NCI-H226 (cell line): ENCODE measurements at places on chromosomes 7 and 10.

- no peak for DNase-seq
Measured at GRCh38 chr7:117069379-117069778, 116.1 kb downstream of the ST7 start.

DNA sequence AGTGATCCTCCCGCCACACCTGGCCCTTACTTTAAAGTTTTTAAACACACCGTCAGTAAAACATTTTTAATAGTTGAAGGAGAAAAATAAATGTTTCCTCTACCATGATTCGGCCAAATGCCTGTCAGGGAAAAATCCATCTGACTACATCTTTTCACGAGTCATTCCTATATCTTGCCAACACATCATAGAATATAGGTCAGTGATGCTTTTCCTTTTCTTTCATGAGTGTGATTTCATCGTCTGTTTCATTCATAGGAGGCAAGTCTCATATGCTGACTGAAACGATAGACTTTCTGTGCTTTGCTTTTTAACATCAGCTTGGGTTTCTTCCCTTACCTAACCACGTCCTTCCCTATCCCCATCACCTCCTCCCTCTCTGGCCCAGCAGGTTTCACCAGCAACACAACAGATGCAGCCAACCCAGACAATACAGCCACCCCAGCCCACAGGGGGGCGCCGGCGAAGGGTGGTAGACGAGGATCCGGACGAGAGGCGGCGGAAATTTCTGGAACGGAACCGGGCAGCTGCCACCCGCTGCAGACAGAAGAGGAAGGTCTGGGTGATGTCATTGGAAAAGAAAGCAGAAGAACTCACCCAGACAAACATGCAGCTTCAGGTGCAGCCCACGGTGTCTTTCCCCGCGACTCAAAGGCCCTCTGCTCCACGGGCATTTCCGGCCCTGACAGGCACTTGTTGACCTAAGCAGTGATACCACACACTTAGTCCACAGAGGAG lies 149.2 kb downstream of the TRIL start:
- peak; percentile 60 for DNase-seq

- no peak for DNase-seq
Measured at GRCh38 chr10:106513352-106513771, 651.1 kb downstream of the SORCS1 start.

- no peak for DNase-seq
Measured at GRCh38 chr7:114422507-114423501, 8.2 kb downstream of the FOXP2 start.

- DNase-seq, result no peak
Measured at GRCh38 chr10:24883176-24883575, 69.2 kb downstream of the PRTFDC1 start.

DNA sequence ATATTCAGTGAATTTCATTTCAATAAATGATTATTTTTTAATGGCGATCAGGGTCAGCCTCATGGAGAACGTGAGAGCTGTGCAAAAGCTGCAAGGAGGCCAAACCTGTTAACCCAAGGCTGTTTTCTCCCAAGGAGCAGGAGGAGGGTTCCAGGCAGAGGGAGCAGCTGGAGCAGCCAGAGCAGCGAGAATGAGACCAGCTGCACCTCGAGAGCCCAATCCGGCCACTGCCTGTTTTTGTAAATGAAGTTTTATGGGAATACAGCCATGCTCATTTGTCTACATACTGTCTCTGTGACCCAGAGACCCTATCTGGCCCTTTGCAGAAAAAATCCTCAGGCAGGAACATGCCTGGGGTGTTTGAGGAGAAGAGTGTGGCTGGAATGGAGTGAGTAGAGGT lies 104.9 kb downstream of the GRK5 start:
- no peak for DNase-seq
